ENCODE measurements at places on chromosomes 4 and X.

DNA sequence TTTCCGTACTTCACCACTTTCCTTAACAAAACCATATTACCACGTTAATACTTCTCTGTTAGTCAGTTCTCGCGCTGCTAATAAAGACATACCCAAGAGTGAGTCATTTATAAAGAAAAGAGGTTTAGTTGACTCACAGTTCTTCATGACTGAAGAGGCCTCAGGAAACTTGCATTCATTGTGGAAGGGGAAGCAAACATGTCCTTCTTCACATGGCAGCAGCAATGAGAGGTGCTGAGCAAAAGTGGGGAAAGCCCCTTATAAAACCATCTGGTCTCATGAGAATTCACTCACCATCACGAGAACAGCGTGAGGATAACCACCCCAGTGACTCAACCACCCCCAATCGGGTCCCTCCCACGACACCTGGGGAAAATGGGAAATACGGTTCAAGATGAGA lies 289.8 kb upstream of the CLNK start:
- no peak for DNase-seq

DNA sequence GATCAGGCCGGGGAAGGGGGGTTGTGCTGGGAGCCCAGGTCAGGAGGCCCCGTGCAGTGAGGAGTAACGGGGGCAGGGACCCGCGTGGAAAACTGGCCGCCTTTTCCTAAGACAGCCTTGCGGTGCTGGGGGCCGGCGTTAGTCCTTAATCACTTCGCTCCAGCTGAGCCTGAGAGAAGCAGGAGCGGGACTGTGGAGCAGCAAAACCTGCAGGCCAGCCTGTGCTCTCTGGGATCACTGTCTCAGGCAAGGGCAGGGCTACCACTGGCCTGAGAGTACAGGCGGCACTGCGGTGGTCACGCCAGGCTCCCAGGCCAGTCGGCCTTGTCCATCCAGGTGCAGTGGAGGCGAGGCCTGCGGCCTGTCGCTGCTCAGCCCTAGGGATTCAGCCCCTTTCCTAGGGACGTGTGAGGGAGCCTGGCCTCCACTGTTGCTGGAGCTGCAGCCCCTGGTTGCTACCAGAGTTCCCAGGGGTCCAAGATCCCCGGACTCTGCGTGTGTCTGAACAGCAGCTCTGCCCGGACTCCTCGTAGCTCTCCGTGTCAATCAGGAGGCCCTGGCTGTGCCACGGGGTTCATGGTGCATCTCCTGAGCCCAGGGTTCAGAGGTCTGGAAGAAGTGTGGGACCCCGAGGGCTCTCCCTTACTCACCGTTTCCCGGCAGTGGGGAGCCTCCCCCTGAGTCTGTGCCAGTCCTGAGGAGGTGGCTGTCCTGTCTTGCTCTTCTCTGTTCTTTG lies 2141.7 kb upstream of the TENM3 start:
- DNase-seq = no peak

DNA sequence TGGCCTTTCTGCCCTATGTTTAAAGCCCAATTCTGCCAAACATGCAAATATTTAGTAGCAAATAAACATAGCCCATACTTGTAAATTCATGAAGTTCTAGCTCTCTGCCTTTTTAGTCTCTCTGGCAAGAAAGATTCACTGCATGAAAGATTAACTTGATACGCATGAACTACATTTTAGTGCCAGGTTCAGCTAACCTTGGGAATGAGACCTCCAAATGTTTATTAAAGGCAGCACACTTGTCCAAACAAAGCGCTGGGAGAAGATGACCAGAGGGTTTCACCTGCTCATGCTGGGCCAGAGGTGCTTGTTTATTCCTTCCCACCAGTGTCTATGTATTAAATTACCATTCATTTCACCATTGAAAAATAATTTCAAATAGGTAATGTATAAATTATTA lies 44.5 kb upstream of the IL1RAPL1 start:
- no peak for DNase-seq

GRCh38 chr4:148443512-148444295 lies 1.5 kb upstream of the NR3C2 start:
- no peak for DNase-seq

GRCh38 chr4:7770224-7771050 lies 169.2 kb downstream of the AFAP1 start:
- no peak for DNase-seq

DNA sequence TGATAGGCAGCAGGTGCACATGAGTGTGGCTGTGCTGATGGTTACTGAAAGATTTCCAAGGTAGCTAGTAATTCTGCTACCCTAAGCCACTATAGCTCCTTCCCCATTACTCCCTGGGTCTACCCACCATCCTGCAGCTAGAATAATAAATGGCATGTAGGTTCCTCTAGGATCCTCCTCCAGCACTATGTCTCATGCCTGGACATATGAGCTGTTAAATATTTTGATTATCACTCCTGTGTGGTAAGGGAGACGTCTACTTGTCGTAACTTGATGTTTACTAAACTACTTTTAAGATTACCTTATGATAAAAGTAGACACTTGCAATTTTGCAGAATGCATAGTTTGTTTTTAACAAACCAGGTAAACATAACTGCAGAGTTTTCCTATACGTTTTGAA lies 35.5 kb downstream of the TET2 start:
- no peak for DNase-seq

DNA sequence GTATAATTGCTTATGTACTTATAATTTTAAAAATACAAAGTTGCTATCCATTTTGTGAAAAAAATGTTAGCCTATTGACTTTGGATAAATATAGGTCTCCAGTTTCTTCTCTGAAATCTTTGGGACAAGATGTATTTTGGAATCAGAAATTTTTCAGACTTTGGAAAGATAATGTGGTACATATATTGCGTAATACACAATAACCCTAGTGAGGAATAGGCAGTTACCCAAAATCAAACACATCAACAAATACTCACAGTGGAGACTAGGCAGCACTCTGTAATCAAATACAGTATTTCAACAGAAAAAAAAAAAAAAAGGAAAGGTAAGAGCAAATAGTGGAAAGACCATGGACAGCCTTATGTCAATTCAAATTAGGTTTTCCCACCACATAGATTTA lies 796.8 kb downstream of the ADGRL3 start:
- no peak for DNase-seq

- no peak for DNase-seq
These were observed 38.0 kb downstream of the HTT-AS start for GRCh38 chr4:3036131-3036952.

GRCh38 chr4:119106036-119107000 lies 29.3 kb upstream of the MYOZ2 start:
- no peak for DNase-seq

DNA sequence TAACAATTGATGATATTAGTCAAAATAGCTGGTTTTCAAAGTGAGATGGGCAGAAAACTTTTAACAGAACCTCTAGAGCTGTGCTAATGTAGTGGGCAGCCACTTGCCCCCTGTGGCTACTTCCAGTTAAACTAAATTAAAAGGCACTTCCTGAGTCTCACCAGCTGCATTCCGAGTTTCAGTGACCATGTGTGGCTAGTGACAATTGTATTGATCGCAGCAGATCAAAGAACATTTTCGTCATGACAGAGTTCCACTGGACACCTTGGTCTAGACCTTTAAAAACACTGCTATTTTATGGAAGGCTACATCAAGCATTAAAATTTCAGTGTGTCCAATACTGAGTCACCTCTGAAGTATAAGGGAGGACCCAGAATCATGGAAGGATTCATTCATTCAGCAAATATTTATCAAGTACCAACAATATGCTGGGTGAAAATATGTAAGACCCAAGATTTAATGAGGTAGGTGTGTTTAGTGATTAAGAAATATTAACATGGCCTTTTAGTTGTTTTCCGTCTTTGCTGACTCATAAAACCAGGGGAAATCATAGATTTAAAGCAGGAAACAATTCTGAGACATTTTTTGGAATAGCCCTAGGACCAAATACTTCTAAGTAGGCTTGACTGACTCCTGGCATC lies 5.1 kb upstream of the FAT1 start:
- no peak for DNase-seq

GRCh38 chr4:158529505-158529904 lies 7.8 kb downstream of the RXFP1 start:
- DNase-seq = no peak

DNA sequence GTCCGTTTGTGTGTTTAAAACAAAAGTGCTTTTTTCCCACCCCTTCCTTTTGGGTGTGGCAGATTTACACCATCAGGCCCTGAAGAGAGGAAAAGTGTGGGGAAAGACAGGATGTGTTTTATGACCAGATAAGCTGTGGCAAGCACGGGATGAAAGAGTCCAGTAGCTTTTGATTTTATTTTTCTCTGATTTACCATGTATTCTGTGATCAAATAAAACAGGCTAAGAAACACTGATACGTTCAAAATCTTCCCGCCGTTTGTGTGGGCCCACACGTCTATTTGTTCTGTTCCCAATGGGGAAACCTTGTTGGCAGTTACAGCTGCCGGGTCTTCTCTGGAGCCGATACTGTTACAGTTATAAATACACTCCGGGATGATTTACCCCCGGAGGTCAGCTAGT lies 10.8 kb downstream of the LRP2BP start:
- DNase-seq = no peak

- no peak for DNase-seq
These were observed 448.2 kb upstream of the FAT1 start for GRCh38 chr4:187171706-187172339.

DNA sequence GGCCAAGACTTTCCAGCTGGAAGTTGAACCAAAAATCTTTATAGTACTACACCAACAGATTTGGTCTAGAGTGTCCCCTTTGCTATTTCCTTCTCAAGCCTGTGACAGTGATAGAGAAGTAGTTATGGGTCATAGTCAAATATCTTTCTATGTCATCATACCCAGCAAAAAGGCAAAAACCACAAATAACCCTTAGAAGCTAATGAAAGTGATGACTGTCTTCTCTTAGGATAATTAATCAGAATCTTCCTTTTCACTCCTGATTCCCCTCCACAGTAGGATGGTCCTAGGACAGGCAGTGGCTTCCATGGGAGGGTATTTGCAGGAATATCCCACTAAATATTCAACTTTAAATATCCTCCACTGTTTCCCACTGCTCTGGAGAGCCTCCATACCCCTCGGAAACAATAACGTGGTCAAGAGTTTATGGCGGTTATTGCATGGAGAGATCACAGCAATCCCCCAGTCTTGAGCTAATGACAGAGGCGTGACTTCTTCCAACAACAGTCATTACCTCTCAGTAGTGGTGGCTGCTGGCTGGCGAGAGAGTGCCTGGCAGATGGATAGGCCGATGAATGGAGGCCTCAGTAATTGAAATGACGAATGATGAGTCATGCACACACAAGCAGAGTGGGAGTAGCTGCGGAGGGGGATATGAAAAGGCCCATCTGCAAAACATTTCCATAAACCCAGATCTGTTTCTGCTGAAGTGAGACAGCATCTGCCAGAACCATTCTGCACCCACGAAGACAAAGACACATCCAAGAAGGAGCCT lies 154.9 kb downstream of the STK32B start:
- no peak for DNase-seq

- no peak for DNase-seq
These were observed 55.5 kb downstream of the LUZP4 start for GRCh38 chrX:115344885-115345614.

DNA sequence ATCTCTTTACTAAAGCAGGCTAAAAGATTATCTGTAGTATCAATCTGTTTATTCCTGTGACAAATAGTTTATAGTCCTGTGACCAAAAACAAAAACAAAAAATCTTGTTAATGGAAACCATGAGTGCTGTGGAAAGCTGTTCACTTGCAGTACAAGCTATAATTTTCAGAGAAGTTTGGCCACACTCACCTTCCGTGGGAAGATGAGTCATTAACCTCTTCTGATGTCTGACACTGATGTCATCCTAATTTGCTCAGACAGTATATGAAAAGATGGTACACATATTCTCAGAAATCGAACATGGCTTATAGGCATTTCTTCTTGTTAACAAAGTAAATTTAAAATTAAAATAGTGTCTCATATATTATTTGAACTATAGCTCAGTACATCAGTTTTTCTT lies 19.9 kb upstream of the ENPP6 start:
- no peak for DNase-seq

GRCh38 chrX:149453030-149453429 lies 52.1 kb downstream of the IDS start:
- DNase-seq = no peak

GRCh38 chr4:144318797-144319196 lies 178.3 kb upstream of the GYPA start:
- DNase-seq = no peak

DNA sequence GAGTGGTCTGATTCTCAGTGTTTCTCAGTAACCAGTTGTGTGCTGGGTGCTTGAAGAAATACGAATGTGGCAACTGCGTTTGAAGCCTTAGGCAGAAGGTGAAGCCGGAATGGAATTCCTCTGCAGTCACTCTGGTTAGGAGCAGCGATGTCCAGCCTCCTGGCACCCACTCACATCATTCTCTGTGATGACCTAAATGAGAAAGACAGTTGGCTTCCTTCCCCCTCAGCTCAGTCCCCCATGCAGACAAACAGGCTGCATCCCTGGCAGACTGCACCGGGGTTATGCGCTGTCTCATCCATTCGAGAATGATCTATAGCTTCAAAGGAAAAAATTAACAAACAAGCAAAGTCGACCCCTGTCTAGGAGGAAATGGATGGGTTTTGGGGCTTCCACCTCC lies 170.1 kb upstream of the SCML1 start:
- DNase-seq = no peak

DNA sequence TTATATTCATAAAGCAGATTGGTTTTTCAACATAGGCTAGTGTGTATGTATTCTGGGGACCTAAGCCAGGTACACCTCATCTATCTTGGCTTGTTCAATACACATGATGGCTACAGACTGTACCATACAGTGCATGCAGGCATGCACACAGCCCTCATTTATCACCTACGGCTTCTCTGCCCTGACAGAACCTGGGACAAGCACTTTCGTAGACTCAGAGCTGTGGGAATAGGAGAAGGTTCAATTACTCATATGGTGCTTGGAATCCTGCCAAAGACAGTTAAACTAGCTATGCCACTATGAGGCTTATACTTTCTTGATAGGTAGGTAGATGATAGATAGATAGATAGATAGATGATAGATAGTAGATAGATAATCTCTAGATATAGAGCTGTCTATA lies 457.2 kb downstream of the GALNTL6 start:
- no peak for DNase-seq

DNA sequence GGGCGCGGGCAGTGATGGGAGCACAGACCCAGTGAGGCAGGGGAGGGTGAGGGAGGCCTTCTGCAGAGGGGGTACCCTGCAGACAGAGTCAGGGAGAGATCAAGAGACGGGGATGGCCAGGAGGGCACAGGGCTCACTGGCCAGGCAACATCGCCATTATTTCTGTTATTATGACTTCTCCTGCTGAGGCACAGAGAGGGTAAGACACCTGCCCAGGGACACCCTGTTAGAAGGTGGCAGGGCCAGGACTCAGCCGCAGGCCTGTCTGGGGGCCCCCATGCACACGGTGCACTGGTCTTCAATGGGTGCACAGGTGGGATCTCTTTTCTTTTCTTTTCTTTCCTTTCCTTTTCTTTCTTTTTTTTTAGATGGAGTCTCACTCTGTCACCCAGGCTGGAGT lies 15.8 kb downstream of the BLOC1S4 start:
- no peak for DNase-seq

GRCh38 chr4:62495032-62495431 lies 1294.9 kb downstream of the ADGRL3 start:
- no peak for DNase-seq

GRCh38 chrX:110419512-110419911 lies 60.9 kb downstream of the RTL9 start:
- DNase-seq = no peak

GRCh38 chrX:131792789-131793462 lies 230.2 kb upstream of the STK26 start:
- DNase-seq = no peak

GRCh38 chrX:88438209-88438608 lies 308.8 kb upstream of the CPXCR1 start:
- no peak for DNase-seq

GRCh38 chr4:40176602-40177001 lies 20.2 kb upstream of the RHOH start:
- no peak for DNase-seq
